Stimulated activated CD4-positive, alpha-beta T cell treated with anti-CD3 and anti-CD28 coated beads, Interleukin-12 subunit alpha, Interleukin-12 subunit beta, amount 100 ng/mL, for 4 hours (primary cell): ENCODE measurements at places on chromosomes 16 and 17.

DNA sequence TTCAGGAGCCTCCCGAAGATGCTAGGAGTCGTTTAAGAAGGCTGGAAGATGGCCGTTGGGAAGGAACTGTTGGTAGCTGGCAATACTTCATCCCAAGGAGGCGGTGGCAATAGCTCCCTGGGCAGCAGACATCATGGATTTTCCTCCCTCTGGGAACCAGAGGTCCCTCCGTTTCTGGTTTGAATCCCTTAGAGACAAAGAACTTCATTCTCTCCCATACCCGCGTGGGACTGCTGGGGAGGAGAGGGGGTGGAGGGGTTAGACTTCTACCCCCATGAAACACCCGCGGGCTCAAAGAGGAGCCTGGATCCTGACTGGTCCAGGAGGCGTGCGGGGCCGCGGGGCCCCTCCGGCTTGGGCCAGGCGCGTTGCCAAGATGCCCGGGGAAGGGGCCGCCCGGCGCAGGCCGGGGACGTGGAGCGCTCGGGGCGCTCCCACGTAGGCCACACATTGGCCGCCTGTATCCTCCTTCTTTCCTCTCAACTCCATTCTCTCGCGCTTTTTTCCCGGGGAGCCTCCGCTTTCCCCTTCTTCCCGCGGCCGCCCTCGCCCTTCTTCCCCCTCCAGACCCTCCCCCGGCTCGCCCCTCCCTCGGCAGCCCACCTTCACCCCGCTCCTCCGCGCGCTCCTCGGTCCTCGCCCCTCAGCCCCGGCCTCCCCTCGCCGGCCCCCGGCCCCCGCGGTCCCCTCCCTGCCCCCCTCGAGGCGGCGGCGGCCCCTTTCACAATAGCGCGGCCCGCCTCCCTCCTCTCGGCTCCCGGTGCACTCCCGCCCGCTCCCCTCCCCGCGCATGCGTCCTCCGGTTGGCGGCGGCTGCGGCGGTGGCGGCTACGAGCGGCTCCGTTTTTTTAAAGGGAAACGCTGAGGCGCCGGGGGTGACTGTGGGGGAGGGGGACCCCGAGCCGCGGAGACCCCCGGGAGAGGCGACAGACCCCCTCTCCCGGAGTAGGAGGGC lies at the start of gene MSL1:
TSS of gene MSL1 (plus strand) at position 791 of the 955 bp plus-strand sequence. CDS start 642 bp downstream, outside the sequence.
- DNase-seq: peak; percentile 85

DNA sequence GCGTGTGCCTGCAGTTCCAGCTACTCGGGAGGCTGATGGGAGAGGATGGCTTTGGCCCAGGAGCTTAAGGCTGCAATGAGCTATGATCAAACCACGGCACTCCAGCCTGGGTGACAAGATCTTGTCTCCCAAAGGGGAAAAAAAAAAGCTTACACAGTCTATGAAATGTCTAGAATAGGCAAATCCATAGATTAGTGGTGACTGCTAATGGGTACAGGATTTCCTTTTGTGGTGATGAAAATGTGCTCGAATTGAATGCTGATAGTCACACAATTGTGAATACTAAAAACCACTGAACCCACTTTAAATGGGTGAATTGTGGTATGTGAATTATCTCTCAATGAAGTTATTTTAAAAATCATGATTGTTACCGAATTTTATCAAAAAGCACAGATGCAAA lies 14.9 kb downstream of the USP7 start:
- no peak for DNase-seq

- no peak for DNase-seq
Measured at GRCh38 chr17:76879691-76880090, 11.5 kb downstream of the MGAT5B start.

GRCh38 chr17:82012640-82013295 lies 9.9 kb downstream of the CENPX start:
- DNase-seq: no peak

- no peak for DNase-seq
Measured at GRCh38 chr17:17702449-17703139, 21.3 kb downstream of the RAI1 start.

GRCh38 chr17:15978606-15979005 lies 20.9 kb downstream of the ZSWIM7 start:
- DNase-seq: no peak

- peak; percentile 56 for DNase-seq
Measured at GRCh38 chr17:44865231-44865660, 17.6 kb downstream of the HIGD1B start.

DNA sequence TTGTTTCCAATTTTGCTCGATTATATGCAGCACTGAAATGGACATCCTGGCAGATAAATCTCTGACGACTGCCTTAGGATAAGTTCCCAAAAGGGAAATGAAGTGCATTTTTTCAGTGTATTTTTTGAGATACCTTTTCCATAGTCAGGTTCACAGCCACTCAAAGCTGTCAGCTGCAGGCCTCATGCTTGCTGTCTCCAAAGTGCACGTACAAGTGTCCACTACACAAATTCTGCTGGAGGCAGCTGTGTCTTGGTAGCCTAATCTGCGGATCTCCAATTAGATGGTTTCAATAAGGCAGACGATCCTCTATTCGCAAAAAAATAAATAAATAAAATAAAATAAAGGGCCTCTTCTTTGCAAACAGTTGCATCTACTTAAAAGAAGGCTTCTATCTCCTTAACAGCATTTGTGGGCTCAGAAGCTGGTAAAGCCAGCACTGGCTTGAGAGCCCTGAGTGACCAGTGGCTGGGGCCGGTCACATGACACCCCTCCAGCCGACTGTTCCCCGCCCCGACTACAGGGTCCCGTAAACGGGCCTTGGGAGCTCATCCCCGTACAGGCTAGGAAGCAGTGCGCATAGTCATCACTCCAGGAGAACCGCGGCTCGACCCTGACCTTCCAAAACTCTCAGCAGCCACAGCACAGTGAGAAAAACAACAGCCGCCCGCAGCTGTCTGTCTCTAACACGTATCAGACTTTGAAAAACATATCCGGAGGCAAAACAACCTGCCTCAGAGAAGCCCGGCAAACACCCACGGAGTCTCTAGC lies 18.8 kb downstream of the RPH3AL start:
- DNase-seq: no peak

GRCh38 chr17:45364531-45365390 lies 47.9 kb upstream of the MAP3K14 start:
- no peak for DNase-seq

GRCh38 chr17:867896-868489 lies 85.8 kb downstream of the MRM3 start:
- no peak for DNase-seq

- DNase-seq: no peak
Measured at GRCh38 chr17:78718575-78719208, 63.4 kb downstream of the CYTH1 start.

DNA sequence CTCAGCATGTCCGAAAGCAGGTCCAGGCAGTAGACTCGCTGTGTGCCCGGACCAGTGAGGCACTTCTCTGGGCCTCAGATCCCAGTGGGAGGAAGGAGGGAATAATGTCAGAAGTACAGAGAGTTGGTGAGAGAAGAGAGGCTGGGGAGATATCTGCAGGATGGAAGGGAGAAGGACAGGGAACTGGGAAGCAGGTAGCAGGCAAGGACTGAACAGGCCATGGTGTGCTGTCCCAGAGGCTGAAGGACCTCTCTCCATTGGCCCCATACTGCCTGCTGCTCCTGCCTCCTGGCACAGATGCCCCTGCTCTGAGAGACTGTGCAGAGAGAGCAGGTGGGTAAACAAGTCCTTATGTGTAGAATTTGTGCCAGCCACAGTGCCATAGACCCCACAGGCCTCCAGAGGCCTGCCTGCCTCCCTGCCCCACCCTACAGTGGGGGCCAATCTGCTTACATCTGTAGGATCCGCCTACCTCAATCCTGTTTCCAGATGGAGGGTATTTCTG lies 34.2 kb upstream of the CRHR1 start:
- DNase-seq: no peak

- no peak for DNase-seq
Measured at GRCh38 chr17:3887804-3888203, 5.0 kb downstream of the CAMKK1 start.
